Epithelial cell of alveolus of lung (primary cell): ENCODE measurements at places on chromosomes 6 and 20. TPM values are rescaled to one million over a fixed set of nuclear protein-coding genes. Genes with fewer than 3 reads are reported as not detected.

The TBPL1 gene
- total RNA-seq: 25.2 and 27.3 TPM in 2 replicates

The CASS4 gene
- 0.78 and 3.5 TPM in 2 replicates for total RNA-seq

The APOM gene
- total RNA-seq: 1.8 and 3.0 TPM in 2 replicates

The SNRNP48 gene
- total RNA-seq: 6.3 and 10.9 TPM in 2 replicates

The C20orf144 gene
- 0.08 and 0.26 TPM in 2 replicates for total RNA-seq

The ADGRF5 gene
- 1.2 and 3.2 TPM in 2 replicates for total RNA-seq

The SNX9 gene
- total RNA-seq: 29.1 and 31.3 TPM in 2 replicates

The C6orf141 gene
- total RNA-seq: 1.6 and 3.2 TPM in 2 replicates

The SASH1 gene
- 15.4 and 17.0 TPM in 2 replicates for total RNA-seq

The SLC17A3 gene
- total RNA-seq: not detected in 2 replicates

The ABHD16B gene
- total RNA-seq: not detected in 2 replicates

The TMC2 gene
- not detected in 2 replicates for total RNA-seq

The MDFI gene
- 38.1 and 123 TPM in 2 replicates for total RNA-seq

The RNF8 gene
- 11.7 and 12.7 TPM in 2 replicates for total RNA-seq

The PRR18 gene
- 0.13 TPM in 1 of 2 replicates, not detected in the other for total RNA-seq
